Activated CD4-positive, alpha-beta memory T cell treated with anti-CD3 and anti-CD28 coated beads, Interleukin-2, amount 10 ng/mL, durations not matched to agents 7 days and 5 days (primary cell): ENCODE measurements at places on chromosomes 3 and 15. TPM values are rescaled to one million over a fixed set of nuclear protein-coding genes. Genes with fewer than 3 reads are reported as not detected.

Gene ROPN1
- total RNA-seq, result not detected

Gene IL17RB
- total RNA-seq, result 62.4 TPM

Gene CPNE9
- total RNA-seq, result not detected

Gene SCAANT1
- not detected for total RNA-seq

Gene DCUN1D1
- 60.2 TPM for total RNA-seq

Gene A4GNT
- total RNA-seq, result not detected

Gene SPATA12
- not detected for total RNA-seq

Gene UNC13C
- total RNA-seq, result not detected

- no peak for DNase-seq
- no peak overlapping the region for H3K4me3 ChIP-seq
- H3K36me3 ChIP-seq, result no peaks in the 10 kb centered on the region
Measured at GRCh38 chr3:139934613-139935015, 371 bp upstream of the CLSTN2 start.

DNA sequence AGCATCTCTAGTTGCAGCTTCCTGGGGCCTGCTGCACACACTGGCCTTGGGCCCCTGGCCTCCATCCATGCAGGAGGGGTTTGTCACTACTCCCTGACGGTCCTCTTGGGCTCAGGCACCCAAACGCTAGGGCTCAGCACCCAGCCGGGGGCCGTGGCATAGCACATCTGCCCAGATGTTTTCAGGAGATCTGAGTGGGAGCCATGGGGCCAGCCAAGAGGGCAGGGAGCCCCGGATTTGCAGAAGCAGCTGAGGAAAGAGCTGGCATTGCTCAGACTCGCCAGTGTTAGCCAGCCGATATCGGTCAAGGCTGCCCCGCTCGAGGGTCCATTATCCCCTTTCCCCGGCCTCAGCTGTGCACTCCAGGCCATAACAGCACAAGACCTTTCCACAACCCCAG, 1.5 kb upstream of the ALDH1A3 start:
- no peak overlapping the region for H3K4me3 ChIP-seq
- H3K27me3 ChIP-seq, result peaks cover 68% of the 10 kb centered on the region
- peaks cover 9% of the 10 kb centered on the region for H3K4me1 ChIP-seq
- H3K27ac ChIP-seq, result no peak overlapping the region

DNA sequence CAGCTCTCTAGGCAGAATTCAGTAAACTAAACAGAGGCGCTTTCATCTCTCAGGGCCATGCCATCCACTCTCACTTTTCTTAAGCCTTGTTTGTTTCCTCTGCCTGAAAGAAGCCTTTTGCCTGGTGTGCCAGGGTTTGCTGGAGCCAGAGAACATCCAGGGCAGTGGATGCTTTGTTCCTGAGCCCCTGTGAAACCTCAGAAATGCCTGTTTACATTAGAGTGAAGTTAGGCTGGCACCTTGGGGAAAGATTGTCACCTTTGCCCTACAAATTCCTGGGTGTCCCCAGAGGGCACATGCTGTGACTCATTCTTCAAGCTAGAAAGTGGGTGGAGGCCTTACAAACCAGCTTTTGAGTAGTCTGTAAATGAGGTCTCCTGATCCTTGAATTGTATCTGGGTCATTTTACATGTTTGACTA, 10.7 kb upstream of the TRAK1 start:
- H3K4me3 ChIP-seq, result no peak overlapping the region
- H3K27me3 ChIP-seq, result no peaks in the 10 kb centered on the region
- H3K4me1 ChIP-seq, result peaks cover 53% of the 10 kb centered on the region
- peaks cover 12% of the 10 kb centered on the region for H3K36me3 ChIP-seq

- no peaks in the 10 kb centered on the region for H3K36me3 ChIP-seq
- no peaks in the 10 kb centered on the region for H3K27me3 ChIP-seq
- no peaks in the 10 kb centered on the region for H3K4me1 ChIP-seq
- H3K4me3 ChIP-seq, result no peak overlapping the region
Measured at GRCh38 chr3:148708409-148708808, 10.7 kb downstream of the AGTR1 start.

- peak overlapping the region; percentile 92 for H3K4me3 ChIP-seq
- H3K27ac ChIP-seq, result peak overlapping the region; percentile 95
- H3K4me1 ChIP-seq, result peaks cover 55% of the 10 kb centered on the region
- no peak for DNase-seq
- peaks cover 43% of the 10 kb centered on the region for H3K36me3 ChIP-seq
Measured at GRCh38 chr3:152271501-152272236, 2.9 kb downstream of the MBNL1 start.

GRCh38 chr3:35144011-35144410, 495.3 kb upstream of the ARPP21 start:
- H3K4me1 ChIP-seq, result no peaks in the 10 kb centered on the region
- no peak for DNase-seq
- no peak overlapping the region for H3K27ac ChIP-seq
- no peak overlapping the region for H3K4me3 ChIP-seq

DNA sequence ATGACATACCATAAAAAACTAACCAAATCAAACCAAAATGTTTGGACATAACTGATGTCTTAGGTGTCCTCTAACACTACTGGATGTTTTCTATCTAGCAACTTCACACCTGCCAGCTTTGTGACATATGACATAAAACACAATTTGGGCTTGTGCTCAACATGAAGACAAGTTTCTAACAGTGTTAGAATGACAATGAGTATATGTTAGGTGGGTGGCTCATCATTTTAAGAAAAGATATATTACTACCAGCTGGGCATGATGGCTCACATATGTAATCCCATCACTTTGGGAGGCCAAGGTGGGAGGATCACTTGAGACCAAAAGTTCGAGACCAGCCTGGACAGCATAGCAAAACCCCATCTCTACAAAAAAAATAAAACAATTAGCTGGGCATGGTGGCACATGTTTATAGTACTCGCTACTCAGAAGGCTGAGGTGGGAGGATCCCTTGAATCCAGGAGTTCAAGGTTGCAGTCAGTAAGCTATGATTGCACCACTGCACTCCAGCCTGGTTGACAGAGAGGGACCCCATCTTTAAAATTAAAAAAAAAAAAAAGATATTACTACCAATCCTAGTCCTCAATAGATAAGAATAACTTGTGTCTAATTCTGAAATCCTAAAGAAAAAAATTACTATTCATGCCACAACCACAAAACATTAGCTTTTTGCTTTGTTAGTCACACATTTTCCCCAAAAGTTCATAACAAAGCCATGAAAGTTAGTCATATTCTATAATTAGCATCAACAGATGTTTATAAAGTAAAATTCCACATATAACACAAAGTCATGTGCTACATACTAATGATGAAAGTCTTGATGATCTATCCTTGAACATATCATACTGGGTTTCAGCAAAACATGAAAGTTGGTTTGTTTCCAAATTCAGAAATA, 59.9 kb downstream of the LRRFIP2 start:
- H3K27ac ChIP-seq, result no peak overlapping the region
- H3K36me3 ChIP-seq, result peaks cover 10% of the 10 kb centered on the region
- no peaks in the 10 kb centered on the region for H3K27me3 ChIP-seq

DNA sequence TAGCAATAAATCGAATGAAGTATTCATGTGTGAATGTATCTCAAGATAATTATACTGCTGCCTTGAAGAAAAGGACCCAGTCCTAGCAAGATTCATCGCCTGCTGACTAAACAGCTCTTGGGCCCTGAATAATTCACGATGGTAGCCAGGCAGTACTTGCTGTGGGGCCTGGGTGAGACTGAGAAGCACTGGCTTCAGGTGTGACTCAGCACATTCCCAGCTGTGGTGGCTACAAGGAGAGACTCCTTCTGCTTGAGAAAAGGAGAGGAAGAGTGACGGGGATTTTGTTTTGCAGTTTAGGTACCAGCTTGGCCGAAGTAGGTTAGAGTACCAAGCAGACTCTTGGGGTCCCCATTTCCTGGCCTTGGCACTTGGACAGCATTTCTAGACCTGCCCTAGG, 47.6 kb upstream of the CD200R1L start:
- no peaks in the 10 kb centered on the region for H3K27me3 ChIP-seq
- H3K4me1 ChIP-seq, result no peaks in the 10 kb centered on the region
- H3K4me3 ChIP-seq, result no peak overlapping the region
- H3K27ac ChIP-seq, result no peak overlapping the region
- no peaks in the 10 kb centered on the region for H3K36me3 ChIP-seq

GRCh38 chr15:75019916-75020315, 3.5 kb upstream of the PPCDC start:
- H3K4me1 ChIP-seq, result peaks cover 20% of the 10 kb centered on the region
- no peaks in the 10 kb centered on the region for H3K27me3 ChIP-seq
- no peak overlapping the region for H3K27ac ChIP-seq
- no peak overlapping the region for H3K4me3 ChIP-seq
- peaks cover 2% of the 10 kb centered on the region for H3K36me3 ChIP-seq

GRCh38 chr3:120567370-120568201, 28.6 kb upstream of the NDUFB4 start:
- no peak for DNase-seq
- no peak overlapping the region for H3K4me3 ChIP-seq
- no peaks in the 10 kb centered on the region for H3K4me1 ChIP-seq
- no peak overlapping the region for H3K27ac ChIP-seq
- H3K27me3 ChIP-seq, result peaks cover 8% of the 10 kb centered on the region
